ENCODE measurements at places on chromosomes 6 and 20.

- no peak for DNase-seq
Observed at GRCh38 chr6:113842165-113842564, 15.0 kb upstream of the MARCKS start.

DNA sequence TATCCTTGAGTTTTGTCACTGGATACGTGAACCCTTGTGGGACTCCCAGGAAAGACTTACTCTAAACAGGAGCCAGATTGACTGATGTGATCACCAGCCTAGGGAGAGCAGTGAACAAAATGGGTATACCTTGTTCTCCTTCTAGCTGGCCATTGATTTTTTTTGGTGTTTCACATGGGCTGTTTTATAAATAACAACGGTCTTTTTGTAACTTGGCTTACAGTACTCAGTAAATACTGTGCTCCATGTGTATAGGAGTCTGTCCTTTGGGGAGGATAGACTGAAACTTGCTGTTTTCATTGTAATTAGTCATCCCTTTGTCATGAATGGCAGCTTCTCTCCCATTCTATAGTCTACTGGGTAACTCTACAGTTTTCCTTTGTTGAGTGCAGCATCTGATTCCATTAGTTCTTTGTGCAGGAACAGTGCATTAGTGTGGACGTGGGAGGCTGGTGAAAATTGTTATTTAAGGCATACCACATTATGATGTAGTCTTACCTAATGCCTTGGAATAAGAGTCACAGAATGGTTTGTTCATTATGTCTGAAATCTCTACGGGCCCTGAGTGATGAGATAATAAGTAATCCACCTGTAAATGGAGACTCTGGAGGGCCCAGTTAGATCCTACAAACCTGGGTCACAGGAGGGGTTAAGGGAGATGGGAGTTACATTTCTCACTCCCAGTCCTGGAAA, 89.5 kb downstream of the TIAM2 start:
- DNase-seq: no peak

DNA sequence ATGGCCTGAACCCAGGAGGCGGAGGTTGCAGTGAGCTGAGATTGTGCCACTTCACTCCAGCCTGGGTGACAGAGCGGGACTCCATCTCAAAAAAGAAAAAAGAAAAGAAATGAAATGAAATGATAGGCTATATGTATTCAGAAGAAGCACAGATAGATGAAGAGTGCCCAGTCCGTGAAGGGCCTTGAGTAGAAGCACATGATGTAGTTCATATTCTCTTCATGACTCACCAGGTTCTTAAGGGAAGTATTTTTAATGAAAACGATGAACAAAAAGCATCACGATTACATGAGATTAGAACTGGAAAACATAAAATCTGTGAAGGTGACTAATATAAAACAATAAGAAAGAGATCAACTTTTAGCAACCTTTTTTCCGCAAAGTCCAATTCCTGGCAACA, 29.8 kb downstream of the TPD52L1 start:
- DNase-seq: no peak

- no peak for DNase-seq
Observed at GRCh38 chr6:121338956-121339355, 4.7 kb upstream of the TBC1D32 start.

DNA sequence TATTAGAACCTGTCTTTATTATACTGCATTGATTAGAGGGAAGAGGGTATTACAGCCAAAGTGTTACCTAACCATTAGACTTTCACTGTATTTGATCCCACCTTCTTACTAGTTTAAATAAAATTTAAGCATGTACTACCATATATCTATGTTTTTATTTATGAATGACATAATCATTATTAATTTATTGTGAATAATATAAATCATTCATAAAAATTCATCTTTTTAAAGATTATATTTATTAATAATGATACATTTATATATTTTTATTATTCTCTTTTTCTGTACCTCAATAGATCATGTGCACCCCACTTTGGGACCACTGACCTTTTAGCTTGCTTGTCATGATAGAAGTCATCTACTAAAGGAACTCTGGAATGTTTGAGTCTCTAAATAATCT, 223.5 kb upstream of the MARCKS start:
- no peak for DNase-seq
